CD4-positive, alpha-beta T cell (primary cell): ENCODE measurements at places on chromosomes 4 and X. TPM values are rescaled to one million over a fixed set of nuclear protein-coding genes. Genes with fewer than 3 reads are reported as not detected.

- DNase-seq, result no peak
Measured at GRCh38 chr4:121706595-121707021, 9.8 kb upstream of the ANXA5 start.

DNA sequence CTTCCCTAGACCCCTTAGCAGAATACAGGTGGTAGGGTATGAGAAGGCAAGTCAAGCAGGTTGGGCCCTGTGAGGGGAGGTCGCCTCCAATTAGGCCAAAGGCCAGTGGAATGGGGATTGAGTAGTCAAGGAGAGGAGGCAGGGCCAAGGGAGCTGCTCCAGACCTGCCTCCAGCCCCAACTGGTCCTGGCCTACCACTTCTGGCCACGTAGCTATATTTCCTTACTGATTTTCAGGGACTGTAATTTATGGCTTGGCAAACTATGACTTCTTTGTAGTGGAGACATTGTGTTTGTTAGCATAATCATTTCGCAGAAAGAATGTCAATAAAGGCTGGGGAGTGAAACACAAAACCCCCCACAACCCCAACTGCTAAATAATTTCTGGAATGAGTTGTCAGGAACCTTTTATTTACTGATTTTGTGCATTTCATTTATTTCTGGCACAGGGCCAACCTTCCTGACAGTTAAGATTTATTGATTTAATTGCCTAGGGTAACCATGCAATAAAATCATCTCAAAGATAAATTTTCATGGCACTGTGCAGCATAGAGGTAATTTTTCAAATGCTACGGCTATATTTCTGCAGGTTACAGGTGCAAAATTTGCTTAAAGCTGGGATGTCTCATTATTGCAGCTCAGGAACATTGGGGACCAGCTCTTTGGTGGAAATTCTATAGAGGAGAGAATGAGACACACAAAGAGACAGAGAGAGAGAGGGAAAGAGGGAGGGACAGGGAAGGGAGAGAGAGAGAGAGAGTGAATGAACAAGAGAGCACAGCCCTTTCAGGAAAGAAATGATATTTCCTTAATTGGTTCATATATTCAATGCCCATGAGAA lies 494.9 kb downstream of the IDS start:
- no peak for DNase-seq

- DNase-seq, result no peak
Measured at GRCh38 chrX:14073556-14073955, 43.9 kb upstream of the GEMIN8 start.

DNA sequence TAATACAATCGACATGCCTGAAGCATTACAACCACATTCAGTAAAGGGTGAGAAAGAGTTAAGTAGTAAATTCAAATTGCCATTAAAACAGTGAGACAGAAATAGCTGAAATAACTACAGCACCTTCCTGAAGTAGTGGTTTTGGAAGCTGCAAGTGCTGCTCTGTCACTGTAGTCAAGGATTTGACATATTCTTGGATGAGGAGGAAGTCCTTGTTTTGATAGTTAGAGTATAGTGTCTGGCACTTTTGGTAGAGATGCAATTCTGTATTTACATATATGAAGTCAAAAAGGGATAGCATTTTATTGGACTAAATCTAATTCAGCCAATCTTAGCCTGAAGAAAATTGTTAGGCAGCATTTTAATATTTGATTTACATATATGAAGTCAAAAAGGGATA lies 1559.6 kb downstream of the TECRL start:
- DNase-seq, result no peak

- DNase-seq, result no peak
Measured at GRCh38 chr4:70651864-70652506, 14.3 kb downstream of the JCHAIN start.

DNA sequence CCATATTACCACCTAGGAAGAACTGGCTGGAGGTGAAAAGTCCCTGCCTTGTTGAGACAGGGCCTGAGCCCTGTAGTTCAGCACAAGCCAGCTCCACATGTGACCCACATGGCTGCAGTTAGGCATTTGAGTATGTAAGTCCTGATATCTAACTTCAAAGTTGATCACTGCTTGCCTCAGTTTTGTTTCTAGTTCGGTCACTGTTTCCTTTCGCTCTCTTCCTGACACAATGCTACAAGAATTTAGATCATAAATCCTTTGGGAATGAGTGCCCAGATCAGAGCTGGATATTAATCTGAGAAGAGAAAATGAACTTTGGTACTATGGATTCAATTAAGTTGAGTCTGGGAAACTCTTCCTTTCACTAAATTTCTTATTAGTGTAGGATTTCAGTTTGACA lies 48.4 kb downstream of the AKAP4 start:
- no peak for DNase-seq

- DNase-seq, result no peak
Measured at GRCh38 chr4:168751263-168752225, 254.7 kb downstream of the PALLD start.

DNA sequence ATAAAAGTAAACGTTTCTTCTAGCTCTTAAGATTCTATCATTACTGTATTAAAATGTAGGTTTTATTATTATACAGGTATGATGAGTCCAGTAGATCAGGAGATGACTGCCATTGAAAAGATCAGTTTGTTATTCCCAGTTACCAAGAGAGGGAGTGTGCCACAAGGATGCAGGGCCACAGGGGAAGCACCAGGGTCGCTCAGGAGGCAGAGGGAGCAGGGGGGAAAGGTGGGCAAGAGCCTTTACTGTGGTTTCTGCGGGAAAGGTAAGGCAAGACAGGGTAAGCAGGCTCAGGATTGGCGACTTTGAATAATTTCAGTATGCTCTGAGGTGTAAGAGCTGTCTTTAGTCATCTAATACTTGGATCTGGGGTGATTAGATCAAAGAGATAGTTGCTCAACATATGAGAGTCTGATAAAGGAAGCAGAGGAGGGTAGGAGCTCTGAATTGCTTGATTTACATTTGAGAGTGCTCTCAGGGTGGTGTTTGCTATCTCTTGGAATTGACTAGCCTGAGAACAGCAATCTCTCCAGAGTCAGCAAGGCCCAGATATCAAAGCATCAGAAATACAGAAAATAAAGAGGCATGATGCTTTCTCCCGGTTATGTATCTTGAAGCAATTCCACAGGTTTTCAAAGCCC lies 86.0 kb downstream of the NDST3 start:
- no peak for DNase-seq

GRCh38 chr4:36196145-36196913 lies 48.0 kb downstream of the ARAP2 start:
- no peak for DNase-seq

DNA sequence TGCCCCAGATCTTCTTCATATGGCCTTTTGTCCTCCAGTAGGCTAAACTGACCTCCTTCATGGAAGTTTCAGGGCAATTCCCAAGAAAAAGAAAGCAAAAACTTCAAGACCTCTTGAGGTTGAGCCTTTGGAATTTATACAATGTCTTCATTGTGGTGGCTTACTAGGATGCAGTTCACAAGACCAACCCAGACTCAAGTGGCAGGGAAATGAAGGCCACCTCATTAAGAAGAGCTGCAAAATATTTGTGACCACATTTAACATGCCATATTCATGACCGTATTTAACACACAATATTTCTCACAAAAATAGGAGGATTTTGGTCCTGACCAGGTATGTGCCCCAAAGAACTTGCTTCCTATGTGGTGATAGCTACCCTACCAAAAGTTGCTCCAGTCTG lies 605.5 kb upstream of the PITX2 start:
- no peak for DNase-seq

DNA sequence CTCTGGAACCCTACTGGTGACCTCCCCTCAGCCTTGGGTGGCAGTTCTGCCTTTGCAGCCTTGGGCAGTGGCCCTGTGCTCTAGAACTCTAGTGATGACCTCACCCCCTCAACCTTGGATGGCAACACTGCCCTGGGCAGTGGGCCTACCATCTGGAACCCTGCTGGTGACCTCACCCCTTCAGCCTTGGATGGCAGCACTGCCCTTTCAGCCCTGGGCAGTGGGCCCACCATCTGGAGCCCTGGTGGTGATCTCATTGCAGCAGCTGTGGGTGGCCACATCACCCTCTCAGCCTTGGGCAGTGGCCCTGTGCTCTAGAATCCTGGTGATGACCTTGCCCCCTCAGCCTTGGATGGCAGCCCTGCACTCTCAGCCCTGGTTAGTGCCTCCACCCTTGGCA lies 129.3 kb downstream of the RBMX2 start:
- no peak for DNase-seq

DNA sequence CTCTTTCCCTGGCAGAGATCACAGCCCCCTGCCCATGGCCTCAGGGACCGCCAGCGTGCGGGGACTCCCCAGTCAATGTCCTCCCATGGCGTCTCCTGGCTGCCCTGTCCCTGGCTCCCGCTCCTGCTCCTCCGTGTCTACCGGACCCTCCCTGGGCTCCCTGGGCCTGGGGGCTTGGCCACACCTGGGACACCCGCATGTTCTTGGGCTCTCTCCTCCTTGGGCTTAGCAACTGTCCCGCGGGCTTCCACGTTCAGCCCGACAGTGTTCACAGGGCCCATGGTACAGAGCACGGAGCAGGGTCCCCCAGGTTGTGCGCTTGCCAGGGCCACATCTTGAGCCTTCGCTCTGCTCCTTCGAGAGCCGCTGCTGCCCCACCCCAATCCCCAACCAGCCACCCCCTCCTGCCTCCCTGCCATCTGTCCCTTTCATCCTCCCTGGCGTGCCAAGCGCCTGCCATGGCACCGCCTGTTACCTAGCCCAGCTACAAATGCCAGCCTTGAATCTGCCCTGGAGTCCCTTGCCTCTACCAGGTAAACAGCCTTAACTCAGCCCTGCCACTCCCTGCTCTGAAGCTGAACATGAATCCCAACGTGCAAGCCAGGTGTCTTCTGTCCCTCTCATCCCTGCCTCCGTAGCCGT lies 3.9 kb downstream of the AVPR2 start:
- no peak for DNase-seq

DNA sequence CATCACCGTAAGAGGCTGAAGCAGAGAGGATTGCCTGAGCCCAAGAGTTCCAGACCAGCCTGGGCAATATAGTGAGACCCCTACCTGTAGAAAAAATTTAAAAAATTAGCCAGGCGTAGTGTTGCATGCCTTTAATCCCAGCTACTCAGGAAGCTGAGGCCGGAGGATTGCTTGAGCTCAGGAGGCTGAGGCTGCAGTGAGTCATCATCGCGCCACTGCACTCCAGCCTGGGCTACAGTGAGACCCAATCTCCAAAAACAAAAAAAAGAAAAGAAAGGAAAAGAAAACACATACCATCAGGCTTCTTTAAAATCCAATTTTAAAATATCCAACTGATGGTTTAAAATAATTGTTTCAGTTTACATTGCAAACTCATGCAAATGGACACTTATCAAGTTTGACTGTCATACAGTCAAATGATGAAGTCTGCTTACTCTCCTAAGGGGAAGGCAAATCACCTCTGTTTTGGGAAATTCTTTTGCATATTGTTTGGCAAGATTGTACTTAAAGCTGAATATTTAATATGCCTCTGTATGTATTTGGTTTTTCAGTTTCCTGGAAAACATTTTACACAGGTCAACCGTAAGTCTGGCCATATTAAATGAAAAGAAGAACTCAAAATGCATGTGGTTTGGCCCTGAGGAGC lies 23.7 kb upstream of the TENM3 start:
- no peak for DNase-seq

DNA sequence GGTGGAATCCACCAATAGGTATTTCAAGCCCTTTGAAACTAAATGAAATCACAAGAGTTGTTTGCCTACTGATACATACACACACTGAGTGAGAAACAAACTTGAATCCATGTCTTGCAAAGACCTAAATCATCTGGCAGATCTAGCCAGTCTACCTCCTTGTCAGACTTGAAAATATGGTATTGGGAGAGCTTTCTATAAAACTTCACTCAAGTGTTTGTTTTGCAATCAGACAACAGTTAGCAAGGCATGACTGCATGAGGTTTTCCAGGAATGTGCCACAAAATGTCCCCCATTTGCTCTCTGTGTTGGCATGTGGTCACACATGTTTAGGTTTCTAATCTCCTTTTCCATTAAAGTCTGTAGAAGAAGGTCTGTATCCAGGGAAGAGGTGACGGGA lies 52.4 kb downstream of the MAP3K15 start:
- DNase-seq, result no peak

GRCh38 chr4:13793020-13793710 lies 165.6 kb upstream of the BOD1L1 start:
- DNase-seq, result no peak

- DNase-seq, result no peak
Measured at GRCh38 chrX:96861218-96861617, 22.5 kb upstream of the RPA4 start.

GRCh38 chr4:71992571-71993312 lies 39.1 kb upstream of the NPFFR2 start:
- DNase-seq, result no peak

DNA sequence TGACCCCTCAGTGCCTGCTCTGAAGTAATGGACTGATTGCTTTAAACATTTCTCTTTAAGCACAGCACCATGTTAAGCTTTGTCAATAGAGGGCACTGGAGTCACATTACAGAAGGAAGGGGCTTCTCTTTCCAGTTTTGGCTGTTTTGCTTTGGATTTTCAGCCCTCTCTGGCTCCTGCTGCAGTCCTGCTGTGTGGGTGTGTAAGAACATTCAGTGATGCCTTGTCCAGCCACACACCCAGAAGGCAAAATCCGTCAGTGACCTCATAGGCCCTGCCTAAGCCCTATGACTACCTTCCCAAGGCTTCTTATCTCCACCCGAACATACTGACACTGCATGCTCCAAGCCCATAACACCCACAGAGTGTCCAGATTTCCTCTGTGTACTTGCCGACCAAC lies 215.3 kb upstream of the CTSO start:
- no peak for DNase-seq

DNA sequence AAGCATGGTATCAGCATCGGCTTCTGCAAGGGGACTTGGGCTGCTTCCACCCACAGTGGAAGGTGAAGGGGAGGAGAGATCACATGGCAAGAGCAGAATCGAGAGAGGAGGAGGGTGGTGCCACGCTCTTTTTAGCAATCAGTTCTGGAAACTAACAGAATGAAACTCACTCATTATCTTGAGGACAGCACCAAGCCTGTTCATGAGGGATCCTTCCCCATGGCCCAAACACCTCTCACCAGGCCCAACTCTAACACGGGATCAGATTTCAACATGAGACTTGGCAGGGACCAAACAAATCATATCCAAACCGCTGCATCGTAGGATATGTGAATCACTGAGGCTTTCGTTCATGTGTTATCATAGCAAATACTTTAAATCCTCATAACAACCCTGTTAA lies 125.5 kb downstream of the GPC3 start:
- DNase-seq, result no peak

DNA sequence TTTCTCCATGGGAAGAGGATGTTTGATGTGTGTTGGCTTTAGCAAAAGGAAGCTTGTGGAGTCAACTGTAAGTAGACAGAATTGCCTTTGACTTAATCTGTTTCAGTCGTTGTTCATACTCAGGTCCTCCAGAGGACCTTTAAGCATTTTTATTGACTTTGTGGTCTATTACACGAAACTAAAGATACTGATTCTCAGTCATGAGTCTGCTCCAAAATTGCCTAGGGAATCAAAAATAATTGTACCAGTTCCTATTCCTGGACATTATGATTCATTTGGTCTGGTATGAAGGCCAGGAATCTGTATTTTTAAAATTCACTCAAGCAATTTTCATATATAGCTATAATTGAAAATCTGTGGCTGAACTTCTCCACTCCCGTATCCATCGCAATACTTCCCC lies 38.6 kb downstream of the AR start:
- no peak for DNase-seq

- no peak for DNase-seq
Measured at GRCh38 chr4:92387459-92388069, 83.8 kb downstream of the GRID2 start.

The TEX13C gene
- not detected for total RNA-seq

The TBL1X gene
- total RNA-seq, result 17.4 TPM

The DTHD1 gene
- total RNA-seq, result 0.11 TPM

The SULT1B1 gene
- 9.4 TPM for total RNA-seq

The DOK7 gene
- total RNA-seq, result not detected

The ATOH1 gene
- total RNA-seq, result not detected

The LONRF3 gene
- total RNA-seq, result 5.5 TPM

The SSX3 gene
- not detected for total RNA-seq
